ENCODE measurements at places on chromosomes 5 and 9. TPM values are rescaled to one million over a fixed set of nuclear protein-coding genes. Genes with fewer than 3 reads are reported as not detected.

IL33 gene
- total RNA-seq, result not detected

- peaks cover 26% of the 10 kb centered on the region for H3K36me3 ChIP-seq
- no peak overlapping the region for H3K4me3 ChIP-seq
- peaks cover 7% of the 10 kb centered on the region for H3K4me1 ChIP-seq
- peak overlapping the region; percentile 7 for H3K27ac ChIP-seq
These were observed 35.3 kb downstream of the ERBIN start for GRCh38 chr5:65961633-65962032.

FOXD4L3 gene
- 0.36 TPM for total RNA-seq

DNA sequence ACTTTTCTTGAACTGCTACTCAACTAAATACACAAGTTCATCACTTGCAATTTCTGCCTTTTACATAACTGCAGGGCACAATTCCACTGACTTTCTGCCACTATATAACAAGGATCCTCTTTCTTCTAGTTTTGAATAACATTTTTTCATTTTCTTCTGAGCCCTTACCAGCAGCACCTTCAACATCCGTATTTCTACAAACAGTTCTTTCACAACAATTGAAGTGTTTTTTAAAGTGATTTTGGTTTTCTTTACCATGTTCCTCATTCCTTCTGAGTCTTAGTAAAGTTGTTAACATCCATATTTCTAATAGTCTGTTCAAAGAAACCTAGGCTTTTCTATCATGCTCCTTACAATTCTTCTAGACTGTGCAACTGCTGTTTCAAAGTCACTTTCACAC, 127.2 kb upstream of the PITX1 start:
- no peaks in the 10 kb centered on the region for H3K36me3 ChIP-seq
- peaks cover 17% of the 10 kb centered on the region for H3K27me3 ChIP-seq
- no peaks in the 10 kb centered on the region for H3K4me1 ChIP-seq

- peaks cover 4% of the 10 kb centered on the region for H3K27me3 ChIP-seq
- peaks cover 8% of the 10 kb centered on the region for H3K4me1 ChIP-seq
- H3K36me3 ChIP-seq, result no peaks in the 10 kb centered on the region
These were observed 130.9 kb downstream of the PALM2AKAP2 start for GRCh38 chr9:109910671-109911518.

Measured in progenitor cell of endocrine pancreas (in vitro differentiated cells).